GM12892 (cell line): ENCODE measurements at places on chromosomes 11 and 22.
A peak's percentile ranks its signal among the peaks of the same experiment; 100 is the strongest.

GRCh38 chr11:106092446-106092845 lies 15.0 kb downstream of the AASDHPPT start:
- DNase-seq: no peak

DNA sequence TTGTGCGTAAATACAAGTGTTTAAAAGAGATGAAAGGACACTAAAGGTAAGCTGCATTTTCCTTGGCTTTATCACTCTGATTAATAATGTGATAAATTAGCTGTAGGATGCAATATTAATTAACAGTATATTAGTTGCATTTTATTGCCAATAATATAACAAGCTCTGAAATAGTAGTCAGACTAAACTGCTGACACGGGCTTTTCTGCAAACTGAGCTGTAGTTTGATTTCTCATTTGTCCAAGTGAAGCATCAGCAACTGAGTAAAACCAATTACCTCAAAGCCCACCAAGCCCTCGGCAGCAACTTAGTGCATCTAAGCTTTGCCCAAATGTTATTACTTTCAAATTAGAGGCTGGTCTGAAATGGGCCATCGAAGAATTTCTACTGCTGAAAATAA lies 33.5 kb downstream of the ARL14EP start:
- no peak for DNase-seq

- no peak for DNase-seq
Observed at GRCh38 chr22:43537019-43537585, 125.3 kb downstream of the MPPED1 start.

- DNase-seq: no peak
Observed at GRCh38 chr11:67415501-67416304, at the start of gene CARNS1. Gene CARNS1 (plus strand): TSS chr11:67415678. CDS start chr11:67416200, 522 bp downstream.

DNA sequence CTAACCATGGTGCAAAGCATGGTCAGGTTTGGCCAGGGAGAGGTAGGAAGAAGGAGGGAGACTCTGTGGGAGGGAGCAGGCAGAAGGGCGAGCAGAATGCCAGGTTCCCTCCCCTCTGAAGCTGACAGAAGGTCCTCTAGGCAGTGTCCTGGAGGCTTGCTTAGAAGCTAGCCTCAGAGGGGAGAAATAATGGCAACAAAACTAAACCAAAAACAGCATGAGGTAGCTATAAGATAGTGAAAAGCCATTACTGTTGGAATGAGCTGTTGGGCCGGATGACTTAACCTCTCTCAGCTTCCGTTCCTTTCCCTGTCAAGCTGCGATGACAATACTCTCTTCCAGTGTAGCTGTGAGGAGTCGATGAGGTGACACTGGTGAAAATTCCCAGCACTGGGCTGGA lies 36.6 kb downstream of the RASSF10 start:
- DNase-seq: no peak

- DNase-seq: peak; percentile 71
Observed at GRCh38 chr11:73242251-73243092, 24.4 kb downstream of the P2RY2 start.

DNA sequence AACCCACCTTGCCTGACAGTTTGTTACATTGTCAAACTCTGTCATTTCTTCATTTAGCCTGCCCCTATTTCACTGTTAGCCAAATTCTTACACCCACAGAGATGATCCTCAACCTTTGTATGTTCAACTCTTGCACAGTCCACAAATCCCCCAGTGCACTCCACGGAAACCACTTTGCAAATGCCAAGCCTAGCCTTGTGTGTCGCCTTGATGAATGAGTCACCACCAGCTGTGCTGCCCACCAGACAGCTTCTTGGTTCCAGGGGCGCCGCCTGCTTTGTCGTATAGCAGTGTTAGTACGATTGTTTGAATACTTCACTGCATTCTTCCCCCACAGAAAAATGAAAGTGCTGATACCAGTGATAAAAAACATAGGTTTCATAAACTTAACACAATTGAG lies 686.3 kb downstream of the NTM start:
- DNase-seq: no peak

DNA sequence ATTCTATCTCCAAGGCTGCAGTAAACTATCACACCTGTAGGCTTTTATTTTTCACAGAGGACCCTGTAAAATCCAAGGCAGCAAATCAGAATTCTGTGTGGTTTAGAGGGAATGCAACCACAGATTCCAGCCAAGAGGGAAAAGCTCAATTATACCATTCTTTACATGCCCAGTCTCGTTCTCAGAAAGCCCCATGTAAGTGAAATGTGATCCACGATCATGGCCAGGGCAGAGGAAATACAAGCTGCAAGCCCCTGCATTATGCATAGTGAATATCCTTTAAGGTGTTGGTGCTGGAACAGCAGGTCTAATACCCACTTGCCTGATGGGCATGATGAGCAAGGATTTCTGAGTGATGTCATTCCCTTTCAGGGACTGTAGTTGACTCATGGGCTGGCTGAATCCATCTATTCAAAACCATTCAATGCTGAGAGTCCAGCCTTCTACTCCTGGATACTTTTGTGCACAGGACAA lies 198.7 kb upstream of the MTMR2 start:
- no peak for DNase-seq

- no peak for DNase-seq
Observed at GRCh38 chr11:28228196-28228895, 120.2 kb downstream of the METTL15 start.

GRCh38 chr11:64924910-64925284 lies 408 bp downstream of the PPP2R5B start:
- no peak for DNase-seq

DNA sequence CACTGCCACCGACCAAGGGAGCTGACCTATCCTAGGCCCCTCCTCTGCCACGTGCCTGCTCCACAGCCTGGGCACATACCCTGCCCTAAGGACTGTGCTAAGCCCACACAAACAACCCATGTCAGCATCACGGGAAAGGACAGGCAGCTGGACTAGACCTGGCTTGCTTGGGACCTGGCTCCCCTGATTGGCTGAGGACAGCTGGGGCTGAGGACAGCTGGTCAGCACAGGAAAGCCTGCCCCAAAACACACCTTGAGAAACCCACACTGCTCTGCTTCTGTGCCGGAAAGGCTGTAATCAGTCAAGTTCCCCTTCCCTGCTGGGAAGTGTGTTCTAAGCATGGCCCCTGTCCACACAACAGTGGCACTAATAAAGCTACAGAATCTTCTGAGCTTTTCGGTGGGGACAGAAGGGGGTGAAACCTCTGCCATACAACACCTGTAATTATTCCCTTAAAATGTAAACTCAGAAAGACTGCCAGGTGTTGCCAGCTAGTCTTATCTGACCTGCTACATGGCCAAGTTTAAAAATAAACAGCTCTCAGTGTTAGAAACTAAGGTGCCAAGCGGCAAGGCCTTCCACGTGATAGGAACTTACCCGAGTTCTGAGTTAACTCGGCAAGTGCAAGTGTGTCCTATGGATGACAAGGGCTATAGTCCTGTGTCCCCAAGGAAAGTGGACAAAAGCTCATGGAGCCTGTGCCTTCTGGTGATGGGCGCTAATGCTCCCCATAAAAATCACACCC lies 35.7 kb upstream of the ARFGAP3 start:
- no peak for DNase-seq

DNA sequence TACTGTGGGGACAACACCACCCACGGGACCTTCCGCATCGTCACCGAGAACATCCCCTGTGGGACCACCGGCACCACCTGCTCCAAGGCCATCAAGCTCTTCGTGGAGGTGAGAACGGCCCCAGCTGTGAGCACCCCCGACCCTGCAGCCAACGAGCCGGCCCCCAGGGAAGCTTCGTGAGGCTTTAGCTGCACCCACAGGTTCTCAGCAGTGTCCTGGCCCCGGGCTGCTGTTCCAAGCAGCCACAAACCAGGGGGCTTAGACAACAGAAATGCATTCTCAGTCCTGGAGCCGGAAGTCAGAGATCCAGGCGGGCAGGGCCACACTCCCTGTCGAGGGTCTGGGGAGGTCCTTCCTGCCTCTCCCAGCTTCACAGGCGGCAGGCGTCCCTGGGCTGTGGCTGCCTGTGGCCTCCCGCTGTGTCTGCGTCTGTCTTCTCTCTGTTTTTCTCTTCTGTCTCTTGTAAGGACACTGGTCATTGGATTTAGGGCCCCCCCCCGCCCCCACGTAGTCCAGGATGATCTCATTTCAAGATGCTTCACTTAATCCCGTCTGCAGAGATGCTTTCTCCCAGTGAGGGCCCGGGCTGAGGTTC lies 12.5 kb downstream of the MUC5B start:
- DNase-seq: no peak

DNA sequence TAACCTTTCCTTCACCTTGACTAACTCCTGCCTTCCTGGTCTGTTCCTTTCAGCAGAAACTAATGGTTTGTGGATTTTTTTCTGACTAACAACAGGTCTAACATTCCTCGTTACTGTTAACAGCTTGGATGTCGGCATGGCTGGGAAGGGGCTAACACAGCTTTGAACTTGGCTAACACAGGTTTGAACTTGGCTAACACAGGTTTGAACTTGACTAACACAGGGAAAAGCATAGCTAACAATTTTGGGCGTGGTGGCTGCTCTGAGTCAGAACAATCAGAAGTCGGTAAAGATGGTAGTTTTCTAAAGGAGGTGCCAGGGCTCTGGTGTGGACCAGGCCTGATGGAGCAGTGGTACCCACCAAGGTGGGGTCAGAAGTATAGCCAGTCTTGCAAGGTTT lies 16.1 kb downstream of the MIAT start:
- DNase-seq: no peak

DNA sequence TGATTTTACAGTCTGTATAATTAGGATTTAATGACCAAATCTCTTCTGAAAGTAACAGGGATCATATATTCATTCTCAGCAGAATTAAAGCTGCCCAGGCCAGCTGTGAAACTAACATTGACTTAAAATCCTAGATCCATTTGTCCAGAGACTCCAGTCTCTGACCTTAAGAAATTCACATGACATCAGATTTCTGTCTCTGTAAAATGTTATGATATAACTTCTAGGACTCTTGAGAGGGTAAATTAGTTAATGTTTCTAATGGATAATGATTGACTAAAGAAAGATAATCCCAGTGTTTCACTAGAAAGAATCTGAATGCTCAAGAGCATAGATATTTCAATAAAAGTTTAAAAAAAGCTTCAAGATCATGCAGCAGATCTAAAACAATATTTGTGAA lies 6.3 kb downstream of the NOX4 start:
- no peak for DNase-seq

- peak; percentile 86 for DNase-seq
Observed at GRCh38 chr22:42661985-42662831, 13.0 kb upstream of the CYB5R3 start.

GRCh38 chr22:41775338-41775737 lies 25.1 kb upstream of the CCDC134 start:
- no peak for DNase-seq

DNA sequence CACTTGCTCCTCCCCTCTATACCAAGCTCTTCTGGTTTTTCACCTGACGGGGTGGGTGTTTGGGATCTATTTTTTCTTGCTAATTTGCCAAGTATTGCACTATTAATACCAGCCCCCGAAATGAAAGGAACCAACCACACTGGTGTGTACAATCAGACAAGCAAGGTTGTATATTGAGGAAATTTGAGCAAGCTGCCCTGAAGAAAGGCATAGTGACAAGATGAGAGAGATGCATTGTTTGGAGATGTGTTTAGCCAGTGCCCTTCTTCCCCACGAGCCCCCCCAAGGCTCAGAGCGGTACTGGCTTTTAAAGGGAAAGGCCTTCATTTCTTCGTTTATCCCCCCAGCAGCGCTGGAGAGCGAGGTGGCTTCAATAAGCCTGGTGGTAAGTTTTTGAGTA lies 15.2 kb upstream of the GAS2L1 start:
- no peak for DNase-seq

GRCh38 chr11:111419641-111420327 lies 40.7 kb upstream of the POU2AF1 start:
- no peak for DNase-seq

GRCh38 chr22:19940536-19941364 lies 822 bp upstream of the COMT start:
- DNase-seq: no peak

GRCh38 chr11:86555401-86555800 lies 117.0 kb downstream of the ME3 start:
- no peak for DNase-seq

DNA sequence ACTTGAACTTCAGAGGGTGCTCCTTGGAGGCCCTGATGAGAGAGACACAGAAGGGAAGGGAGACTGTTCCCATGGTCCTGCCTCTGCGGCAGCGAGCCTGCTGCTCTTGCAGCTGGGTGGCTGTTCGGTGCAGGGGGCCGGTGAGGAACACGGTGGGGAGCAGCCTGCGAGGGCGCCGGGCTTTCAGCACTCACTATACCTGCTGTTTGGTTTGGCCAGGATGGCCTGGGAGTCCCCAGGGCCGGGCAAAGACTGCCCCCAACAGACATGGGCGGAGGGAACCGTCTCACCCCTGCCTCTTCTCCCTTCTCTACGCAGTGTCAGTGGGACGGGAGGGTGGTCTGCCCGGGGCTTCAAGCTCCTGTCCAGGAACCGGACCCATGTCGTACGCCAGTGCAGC lies 58.0 kb upstream of the PRODH start:
- DNase-seq: no peak

GRCh38 chr11:70826541-70827335 lies 425.6 kb downstream of the SHANK2 start:
- no peak for DNase-seq

DNA sequence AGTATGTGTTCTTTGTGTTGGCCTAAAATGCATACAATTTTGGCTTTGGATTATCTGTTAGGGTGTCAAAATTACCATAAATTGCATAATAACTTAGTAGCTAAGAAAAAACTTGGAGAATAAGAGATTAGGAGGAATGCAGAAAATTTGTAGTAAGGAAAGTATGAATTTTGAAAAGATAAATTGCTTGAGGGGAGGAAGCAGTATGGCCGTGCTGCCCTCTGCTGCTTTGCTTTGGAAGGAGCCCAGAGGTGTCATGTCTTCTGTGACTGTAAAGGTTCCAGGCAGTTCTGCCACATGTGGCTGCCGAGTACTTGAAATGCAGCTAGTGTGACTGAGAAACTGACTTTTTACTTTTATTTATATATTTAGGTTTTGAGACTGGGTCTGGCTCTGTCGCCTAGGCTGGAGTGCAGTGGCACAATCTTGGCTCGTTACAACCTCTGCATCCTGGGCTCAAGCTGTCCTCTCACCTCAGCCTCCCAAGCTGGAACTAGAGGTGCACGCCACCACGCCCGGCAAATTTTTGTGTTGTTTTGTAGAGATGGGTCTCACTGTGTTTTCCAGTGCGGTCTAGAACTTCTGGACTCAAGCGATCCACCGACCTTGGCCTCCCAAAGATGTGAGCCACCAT lies 1.8 kb downstream of the ADSL start:
- peak; percentile 45 for DNase-seq
